ENCODE measurements at places on chromosomes 11 and 22.

- peak; percentile 8 for DNase-seq
These were observed 22.6 kb upstream of the PKNOX2 start for GRCh38 chr11:125141686-125142535.

GRCh38 chr22:40216041-40216756 is 38.5 kb downstream of the TNRC6B start:
- no peak for DNase-seq

GRCh38 chr11:65445604-65446445 is 23.2 kb downstream of the NEAT1 start:
- no peak for DNase-seq

GRCh38 chr11:134599299-134599771 is 187.3 kb upstream of the B3GAT1 start:
- DNase-seq, result no peak

DNA sequence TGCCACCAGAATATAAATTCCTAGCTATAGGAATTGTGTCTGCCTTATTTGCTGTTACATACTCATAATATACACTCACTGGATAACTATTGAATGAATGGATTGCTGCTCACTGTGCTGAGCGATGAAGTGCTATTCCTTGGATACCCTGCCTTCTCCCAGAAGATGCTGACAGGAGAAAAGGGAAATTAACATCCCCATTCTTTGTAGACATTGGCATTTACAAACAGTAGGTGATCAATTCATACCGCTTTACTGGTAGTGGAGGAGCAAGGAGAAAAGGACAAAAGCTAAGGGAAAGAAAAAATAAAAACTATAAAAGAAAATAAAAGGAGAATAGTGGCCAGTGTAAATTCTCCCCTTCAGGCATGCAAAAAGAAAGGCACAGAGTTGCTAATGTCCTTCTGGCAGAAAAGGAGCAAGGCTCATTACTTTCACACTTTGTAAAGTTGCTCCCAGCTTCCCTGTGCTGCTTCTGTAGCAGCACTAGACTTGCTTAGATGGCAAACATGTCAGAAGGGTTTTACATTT is 183.0 kb downstream of the LUZP2 start:
- DNase-seq, result no peak

DNA sequence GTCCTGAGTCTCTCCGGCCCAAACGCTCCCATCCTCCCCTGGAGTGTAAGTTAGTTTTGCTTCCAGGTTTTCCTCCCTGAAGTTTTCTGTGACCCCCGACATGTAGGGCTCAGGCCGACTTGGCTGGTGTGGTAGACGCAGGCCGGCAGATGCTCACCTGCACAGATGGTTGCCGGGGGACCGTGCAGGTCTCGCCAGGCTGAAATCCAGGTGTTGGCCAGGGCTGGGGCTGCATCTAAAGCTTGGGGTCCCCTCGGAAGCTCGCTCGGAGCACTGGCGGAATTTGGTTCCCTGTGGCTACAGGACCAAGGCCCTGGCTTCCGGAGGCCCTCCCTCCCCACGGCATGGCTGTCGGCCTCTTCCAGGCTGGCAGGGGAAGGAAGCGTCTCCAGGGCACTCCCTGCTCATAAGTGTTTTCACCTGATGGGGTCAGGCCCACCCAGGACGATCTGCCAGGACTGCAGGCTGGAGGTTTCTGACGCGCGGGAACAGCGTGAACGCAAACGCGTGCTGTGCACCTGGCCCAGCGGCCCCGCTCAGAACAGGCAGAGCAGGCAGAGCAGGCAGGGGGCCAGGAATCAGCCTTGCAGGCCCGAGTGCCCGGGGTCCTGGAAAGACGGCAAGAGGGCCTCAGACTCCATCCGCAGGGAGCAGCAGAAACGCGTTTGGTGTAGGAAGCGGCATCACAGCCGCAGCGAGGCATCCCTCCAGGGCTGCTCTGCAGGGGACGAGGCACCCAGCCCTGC is 258.2 kb downstream of the BRD1 start:
- no peak for DNase-seq

DNA sequence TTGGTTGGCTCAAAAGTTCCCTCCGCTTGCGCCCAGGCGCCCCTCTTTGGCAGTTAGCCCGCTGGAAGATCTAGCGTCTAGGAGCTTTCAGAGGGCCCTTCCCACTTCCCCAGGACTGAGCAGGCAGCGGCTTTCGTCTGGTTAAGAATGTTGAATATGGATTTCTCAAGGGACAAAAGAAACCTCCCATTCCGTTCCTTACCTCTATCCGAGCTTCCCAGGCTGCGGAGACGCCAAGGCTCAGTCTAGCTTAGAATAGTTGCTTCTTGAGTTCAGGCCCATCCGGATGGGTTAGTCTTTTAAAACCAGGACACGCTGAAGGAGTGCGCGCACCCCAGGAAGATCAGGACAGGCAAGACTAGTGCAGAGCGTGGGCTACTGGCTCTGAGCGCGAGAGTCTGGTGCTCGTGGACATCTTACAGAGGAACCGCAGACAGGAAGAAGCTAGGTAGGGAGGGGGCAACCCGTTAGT is 1.6 kb downstream of the NELL1 start:
- DNase-seq, result no peak

GRCh38 chr11:130448416-130449309 is at the start of gene ADAMTS15:
ADAMTS15 (plus strand) TSS chr11:130448645; CDS start chr11:130448974, 329 bp downstream.
- DNase-seq, result peak; percentile 75

DNA sequence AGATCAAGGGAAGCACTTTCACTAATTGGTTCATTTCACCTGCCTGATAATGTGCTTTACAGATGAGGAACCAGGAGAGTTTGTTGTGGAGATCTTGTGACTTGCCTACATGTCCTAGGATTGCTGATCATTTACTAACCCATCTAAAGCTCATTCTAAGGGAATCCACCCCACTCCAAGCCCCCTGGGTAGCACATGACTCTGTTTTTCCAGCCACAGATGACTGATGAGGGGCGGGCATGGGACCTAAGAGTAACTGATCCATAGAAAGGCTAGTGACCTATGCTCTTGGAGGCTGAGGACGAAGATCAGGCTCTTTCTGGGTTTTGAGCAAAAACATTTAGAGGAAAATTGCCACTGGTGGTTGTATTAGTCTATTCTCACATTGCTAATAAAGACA is 378.1 kb downstream of the CADM1 start:
- no peak for DNase-seq

Data from NCI-H1417 (cell line).